ENCODE measurements at places on chromosomes 6 and 20.

DNA sequence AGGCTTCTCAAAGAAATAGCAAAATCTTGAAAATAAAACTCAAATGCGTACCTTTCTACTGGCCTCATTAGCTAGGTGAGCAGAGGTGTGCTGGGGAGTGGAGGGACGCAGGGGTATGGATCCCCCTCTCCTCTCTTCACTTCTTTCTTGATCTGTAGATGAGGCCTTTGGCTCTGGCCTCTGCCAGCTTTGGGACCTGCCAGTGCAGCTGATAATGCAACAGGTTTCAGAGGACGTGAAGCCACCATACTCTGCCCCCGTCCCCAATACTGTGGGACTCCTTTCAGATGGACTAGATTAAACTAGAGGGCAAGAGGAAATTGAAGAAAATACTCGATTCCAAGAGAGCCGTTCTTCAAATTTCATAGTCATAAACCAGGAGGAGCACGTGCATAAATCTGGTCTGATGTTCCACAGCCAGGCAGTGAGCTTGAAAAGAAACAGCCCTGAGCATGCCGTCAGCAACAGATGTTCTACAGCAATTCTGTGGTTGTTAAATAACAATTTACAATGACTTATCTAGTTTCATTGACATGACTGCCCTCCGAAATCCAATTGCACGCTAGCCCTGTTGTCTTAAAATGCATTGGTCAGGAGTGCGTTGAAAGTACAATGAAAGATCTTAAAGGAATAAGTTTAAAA, 245.3 kb upstream of the FOXQ1 start:
- no peak for DNase-seq

DNA sequence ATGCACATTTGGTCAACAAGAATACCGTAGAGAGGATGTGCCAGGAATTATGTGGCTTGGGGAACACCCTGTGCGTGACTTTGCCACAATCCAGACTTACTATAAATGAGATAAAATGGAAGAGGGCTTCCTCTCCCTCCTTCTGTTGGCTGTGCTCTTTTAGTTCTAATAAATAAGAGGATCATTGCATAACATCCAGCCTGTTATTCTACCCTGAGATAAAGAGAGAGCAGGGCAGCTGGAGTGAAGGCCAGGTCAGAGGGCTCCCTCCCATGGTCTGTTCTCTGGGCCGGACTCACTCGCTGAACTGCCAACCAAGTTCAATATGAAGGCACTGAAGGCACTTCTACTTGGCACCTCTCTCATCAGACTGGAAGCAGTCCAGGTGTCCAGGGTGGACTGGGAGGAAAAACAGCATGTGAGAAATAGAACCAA, 91.7 kb downstream of the MTFR2 start:
- DNase-seq, result no peak

- no peak for DNase-seq
Measured at GRCh38 chr20:4828830-4829513, 107.3 kb downstream of the PRND start.

DNA sequence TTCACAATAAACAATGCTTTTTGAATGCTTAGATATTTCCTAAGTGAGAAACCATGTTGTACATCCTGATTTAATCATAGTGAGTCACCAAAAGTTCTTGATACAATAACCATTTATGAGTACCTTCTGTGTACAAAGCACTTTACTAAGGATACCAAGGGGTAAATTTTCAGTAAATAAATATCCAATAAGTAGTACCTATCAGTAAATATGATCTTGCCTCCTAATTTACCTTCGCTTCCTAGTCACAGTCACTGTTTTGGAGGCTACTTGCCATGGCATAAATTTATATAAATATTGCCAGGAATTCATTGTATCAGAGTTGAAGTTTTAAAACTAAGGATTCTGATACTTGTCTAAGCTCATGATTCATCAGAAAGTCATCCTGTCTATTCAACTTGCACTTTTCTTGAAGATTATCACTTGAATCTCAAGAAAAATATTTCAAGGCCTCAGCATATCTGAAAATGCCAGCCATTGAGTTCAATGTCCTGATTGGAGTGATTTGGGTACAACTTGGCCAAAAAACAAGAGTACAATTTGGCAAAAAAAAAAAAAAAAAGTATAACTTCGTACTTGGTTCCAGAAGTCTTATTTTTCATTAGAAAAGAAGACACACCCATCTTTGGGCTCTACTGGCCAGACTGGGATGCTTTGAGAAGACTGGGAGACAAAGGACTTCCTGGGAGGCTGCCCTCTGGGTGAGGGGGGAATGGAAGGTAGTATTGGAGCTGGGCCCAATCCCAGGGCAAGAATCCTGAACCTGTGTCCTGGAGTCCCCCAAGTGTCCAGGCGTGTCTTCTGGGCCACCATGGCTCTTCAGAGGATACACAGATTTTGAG, 32.8 kb downstream of the RAB22A start:
- peak; percentile 90 for DNase-seq

- DNase-seq, result no peak
Measured at GRCh38 chr20:50043573-50044352, 61.0 kb downstream of the SNAI1 start.

- no peak for DNase-seq
Measured at GRCh38 chr6:6783721-6784120, 195.2 kb downstream of the LY86 start.

DNA sequence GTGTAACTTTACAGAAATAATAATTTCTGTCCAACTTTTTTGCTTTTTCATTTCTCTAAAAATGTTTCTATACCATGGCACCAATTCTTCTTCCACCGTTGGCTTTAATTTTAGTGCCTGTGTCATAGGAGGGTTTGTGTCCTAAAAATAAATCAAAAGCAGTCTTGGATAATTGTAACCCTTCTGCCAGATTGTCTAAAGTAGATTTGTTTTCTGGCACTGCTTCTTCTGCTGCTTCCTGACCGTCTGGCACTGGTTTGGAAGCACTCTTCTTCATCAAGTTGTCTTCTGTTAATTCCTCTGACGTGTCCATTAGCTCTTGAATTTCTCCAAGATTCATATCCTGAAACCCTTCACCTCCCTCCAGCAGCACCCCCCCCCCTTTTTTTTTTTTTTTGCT, 33.1 kb downstream of the SCAF8 start:
- DNase-seq, result no peak

DNA sequence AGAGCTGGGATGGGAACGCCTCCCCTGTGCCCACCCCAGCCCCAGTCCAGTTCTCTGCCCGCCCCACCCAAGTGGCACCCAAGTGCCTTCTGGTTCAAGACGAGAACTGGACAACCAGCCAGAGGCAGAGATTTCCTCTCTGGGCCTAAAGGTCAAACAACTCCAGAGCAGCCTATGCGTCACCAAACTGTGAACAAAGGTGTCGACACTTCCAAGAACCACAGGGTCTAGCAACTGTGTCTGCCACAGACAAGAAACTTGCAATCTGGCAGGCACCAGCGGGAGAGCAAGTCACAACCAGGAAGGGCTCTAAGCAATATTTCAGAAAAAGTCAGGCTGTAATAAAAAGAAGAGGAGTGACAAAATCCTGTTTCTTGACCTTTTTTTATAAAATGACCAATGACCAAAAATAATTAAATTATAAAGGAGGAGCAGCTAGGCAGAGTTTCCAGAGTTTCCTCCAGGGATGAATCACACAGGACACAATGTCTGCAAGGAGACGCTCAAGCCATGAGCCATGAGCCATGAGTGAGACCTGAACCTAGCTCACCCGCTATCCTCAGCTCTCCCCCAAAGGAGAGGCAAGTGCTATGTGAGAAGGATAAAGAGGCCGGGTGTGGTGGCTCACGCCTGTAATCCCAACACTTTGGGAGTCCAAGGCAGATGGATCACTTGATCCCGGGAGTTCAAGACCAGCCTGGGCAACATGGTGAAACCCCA, 11.1 kb downstream of the EDEM2 start:
- DNase-seq, result peak; percentile 39

DNA sequence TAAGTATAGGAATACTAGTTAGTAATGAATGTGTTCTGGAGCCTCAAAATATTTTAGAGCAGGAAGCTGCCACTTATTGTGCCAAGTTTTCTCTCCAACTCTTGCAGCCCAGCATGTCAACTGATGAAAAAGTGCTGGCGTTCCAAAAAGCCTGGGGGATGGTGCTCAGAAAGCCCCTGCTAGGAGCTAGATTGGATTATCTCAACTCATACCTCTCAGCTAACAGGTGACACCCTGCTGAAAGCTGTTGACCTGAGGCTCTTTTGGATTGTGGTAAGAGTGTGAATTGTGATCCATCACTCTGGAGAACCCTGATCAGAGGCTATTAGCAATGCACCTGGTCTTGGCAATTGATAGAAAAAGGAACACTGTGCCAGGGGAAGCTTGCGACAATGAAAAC, 580.4 kb downstream of the EYS start:
- DNase-seq, result no peak

Data from trophoblast cell (in vitro differentiated cells and primary cell).